ENCODE measurements at places on chromosomes 5 and 9. TPM values are rescaled to one million over a fixed set of nuclear protein-coding genes. Genes with fewer than 3 reads are reported as not detected.

DNA sequence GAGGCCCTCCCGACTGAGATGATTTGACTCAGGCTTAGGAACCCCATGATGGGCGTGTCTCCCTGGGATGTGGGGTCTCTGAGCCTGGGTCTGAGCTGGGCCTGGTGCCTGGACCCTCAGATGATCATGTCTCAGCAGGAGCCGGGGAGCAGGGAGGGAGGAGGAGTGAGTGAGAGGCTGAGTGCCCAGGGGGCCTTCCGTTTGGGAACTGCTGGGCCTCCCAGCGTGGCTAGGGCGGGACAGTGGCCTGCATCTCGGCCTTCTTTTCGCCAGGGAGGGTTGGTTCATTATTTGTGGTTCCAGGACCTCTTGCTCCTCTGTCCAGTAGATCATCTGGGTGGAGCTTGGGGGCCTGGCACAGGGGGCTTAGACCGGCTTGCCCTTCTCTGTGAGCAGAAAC, 5.6 kb downstream of the PRRX2 start:
- DNase-seq: no peak

IFNE gene
- total RNA-seq: 0.34 TPM

SLC1A1 gene
- total RNA-seq: 6.1 TPM

DNA sequence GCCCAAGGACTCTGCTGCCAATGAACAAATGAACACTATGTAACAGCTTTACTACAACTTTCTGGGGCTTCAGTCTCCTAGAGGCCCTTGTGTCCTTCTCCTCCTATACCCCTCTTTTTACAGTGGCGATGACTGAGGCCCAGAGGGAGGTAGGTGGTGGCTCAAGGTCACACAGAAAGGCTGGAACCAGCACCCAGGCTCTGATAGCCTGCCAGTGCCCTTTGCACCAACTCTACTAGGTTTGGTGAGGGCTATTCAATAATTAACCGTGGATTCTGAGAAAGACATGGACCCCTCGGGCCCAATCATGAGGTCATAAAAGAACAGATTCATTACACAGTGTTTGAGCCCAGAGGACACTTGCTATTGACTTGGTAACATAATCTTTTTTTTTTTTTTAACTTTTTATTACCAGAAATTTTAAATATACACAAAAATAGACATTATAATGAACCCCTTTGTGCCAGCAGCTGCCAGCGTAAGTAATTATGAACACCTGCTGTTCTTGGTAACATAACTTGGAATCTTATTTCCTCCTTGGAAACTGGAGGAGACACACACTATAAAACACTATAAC, 6.1 kb upstream of the ALDH1B1 start:
- no peak for DNase-seq

FOXD4L4 gene
- not detected for total RNA-seq

- DNase-seq: no peak
Observed at GRCh38 chr5:14424011-14424685, 157.4 kb upstream of the OTULINL start.

LRRC19 gene
- not detected for total RNA-seq

GRCh38 chr5:177116631-177117373, 16.8 kb upstream of the NSD1 start:
- no peak for DNase-seq

C9orf153 gene
- not detected for total RNA-seq

GRM6 gene
- total RNA-seq: not detected

DNA sequence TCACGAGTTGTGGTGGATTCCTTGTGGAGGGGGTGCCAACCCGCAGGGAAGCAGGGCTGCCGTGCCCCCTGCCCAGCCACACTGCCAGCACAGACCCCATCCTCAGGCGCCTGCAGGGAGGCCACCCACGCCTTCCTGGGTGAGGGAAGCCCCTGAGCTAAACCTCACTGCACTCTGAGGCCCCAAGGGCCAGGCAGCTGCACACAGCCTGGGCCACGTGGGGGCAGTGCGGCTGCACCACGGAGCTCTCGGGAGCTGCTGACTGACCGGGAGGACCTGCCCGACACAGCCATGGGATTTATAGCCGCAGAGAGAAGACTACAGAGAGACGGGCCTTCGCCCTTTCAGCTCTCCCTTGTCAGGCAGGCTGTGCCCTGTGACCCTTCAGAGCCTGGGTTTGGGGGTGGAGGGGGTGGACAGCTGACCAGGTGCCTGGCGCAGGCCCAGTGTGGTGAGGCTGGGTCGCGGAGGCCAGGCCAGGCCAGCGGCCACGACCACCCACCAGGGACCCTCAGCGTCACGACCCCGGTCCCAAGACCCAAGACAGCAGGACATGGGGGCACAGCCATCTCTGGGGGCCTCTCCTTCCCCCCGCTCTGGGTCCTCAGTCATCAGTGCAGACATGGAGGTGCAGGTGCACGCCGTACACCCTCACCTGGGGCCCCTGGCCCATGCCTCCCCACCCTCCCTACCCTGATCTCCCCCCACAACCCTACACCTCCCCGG, 4.3 kb upstream of the AHRR start:
- no peak for DNase-seq

PRSS3 gene
- total RNA-seq: 5.1 TPM

GARIN3 gene
- not detected for total RNA-seq

DNA sequence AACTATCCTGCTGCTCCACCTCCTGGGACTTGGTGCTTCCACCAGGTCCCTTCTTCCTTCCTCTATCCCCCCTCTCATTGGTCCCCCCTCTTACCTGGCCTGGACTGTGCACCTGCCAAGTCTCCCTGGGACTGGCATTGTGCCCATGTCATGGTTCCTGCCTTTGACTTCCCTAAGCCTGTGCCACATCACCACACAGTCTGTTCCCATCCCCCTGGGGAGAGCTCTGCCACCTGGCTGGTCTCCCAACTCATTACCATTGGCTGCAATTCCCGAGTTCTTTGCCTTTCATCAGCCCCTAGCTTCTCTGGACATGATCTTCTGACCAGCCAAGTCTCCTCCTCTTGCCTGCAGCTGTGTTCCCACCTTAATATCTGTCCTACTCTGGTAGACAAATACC, 180.3 kb downstream of the SREK1 start:
- DNase-seq: no peak

DNA sequence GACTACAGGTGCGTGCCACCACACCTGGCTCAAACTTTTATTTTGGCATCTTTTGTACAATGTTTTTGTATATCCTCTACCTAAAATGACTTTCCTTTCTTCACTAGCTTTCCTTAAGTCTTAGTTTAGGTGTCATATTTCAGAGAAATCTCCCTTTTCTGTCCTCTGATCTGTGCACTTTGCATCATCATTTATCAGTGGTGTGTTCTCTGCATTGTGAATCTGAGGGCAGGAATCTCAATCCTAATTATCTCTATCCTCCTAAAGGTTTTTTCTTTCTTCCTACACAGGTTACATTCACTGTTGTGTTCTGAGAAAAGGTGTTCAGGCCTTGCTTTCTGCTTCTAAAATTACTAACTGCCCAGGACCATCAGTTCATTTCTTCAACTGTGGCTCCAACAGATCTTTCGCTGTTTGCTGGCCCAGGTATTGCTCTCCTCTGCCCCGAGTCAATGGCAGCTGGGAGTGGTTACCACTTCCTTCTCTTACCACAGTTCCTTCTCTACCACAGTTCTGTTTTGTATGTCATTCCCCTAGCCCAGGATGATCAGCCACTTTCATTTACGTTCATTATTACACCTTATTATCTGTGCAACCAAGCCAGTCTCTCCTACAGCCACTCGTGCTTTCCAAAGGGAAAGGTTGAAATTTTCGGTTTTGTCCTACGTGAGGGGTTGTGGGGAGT, 14.0 kb downstream of the TGFBR1 start:
- DNase-seq: no peak

- DNase-seq: no peak
Observed at GRCh38 chr9:99076483-99077171, 28.3 kb upstream of the TGFBR1 start.

DNA sequence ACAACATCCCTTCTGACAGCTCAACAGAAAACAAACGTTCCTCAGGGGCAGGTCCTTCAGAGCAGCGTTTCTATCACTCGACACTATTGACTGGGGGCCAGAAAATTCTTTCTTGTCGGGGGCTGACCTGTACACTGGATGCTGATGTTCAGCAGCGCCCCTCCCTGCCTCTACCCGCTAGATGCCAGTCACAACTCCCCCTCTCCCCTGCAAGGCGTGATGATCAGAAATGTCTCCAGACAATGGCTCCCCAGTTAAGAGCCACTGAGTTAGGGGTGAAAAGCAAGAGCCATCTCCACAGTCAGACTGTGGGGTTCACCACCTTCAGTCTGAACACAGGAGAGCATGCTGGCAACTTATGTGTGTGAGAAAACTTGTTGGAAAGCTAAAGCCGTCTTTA, 39.8 kb downstream of the SERINC5 start:
- no peak for DNase-seq

DNA sequence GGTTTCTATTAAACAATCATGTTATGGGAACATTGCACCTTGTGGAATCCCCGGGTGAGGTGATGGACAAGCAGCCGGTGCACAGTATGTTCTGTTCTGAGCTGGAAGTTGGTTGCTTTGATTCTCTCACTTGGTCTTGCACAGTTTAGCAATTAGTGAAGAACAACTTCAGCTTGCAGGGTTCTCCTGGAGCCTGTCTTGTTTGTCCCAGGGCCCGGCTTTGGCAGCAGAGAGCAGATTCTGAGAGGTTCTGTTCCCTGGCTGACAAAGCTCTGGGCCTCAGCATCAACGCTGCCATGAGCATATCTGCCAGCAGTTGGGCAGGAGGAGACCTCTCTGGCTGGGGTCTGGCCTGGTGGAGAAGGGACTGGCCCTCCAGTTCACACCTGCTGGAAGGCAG, 16.9 kb downstream of the GADD45G start:
- DNase-seq: no peak

DNA sequence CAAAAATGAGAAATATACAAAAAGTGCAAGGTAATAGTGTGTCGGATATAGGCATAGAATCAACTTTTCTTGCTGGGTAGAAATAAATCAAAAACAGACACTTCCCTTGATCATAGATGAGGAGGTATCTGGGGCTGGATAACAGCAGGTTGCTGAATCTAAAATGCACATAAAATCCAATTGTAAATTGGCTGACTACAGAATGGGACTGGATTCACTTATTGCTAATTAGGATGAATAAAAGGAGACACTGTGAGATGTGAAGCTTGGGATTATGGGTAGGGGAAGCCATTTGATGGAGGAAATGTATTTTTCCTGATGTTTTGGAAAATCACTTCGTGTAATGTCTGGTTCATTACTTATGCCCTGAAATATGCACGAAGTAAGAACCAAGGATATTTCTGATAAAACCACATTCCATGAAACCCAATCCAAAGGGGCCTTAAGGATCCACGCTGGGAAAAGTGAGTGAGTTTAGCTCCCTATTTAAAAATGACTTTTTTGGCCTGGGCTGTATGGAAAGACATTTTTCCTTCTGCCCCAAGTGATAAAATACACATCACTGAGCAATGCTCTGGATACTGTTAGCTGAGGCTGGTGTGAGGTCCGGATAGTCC, 136.1 kb downstream of the MARCHF11 start:
- no peak for DNase-seq

DNA sequence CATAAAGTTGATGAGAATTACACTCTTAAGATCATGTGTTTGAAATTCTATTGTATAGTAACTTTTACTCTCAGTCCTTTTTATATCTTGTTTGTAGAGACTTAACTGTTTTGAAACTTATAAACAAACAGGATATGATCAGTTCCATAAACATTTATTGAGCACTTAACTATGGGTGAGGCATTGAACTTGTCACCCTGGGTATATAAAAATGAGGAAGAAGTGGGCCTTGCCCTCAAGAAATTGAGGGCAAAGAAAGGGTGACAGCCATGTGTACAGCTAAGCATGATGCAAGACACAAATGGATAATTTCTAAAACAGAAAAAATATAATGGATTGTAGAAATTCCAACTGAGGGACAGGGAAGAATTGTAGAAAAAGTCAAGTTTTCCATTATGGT, 15.7 kb downstream of the UNC13B start:
- no peak for DNase-seq

- DNase-seq: no peak
Observed at GRCh38 chr5:4551034-4551433, 589.1 kb upstream of the ADAMTS16 start.

- DNase-seq: no peak
Observed at GRCh38 chr5:59098743-59099142, 515.9 kb downstream of the RAB3C start.

PDCD1LG2 gene
- 1.8 TPM for total RNA-seq

SPATA6L gene
- 2.5 TPM for total RNA-seq

ANKRD34B gene
- total RNA-seq: 1.5 TPM

DNA sequence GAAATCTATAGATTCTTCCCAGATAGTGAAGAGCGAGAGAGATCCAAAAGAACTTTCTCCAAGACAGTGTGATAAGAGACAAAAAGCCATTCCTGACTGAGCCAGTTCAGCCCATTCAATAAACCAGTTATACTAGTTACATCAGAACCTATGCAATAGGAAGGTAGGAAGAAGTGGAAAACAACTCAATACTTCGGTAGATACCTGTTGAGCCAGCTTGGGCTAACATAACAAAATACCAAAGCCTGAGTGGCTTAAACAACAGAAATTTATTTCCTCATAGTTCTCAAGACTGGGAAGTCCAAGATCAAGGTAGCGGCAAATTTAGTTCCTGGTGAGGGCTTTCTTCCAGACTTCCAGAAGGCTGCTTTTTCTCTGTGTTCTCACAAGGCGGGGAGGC, 214.5 kb upstream of the GRAMD2B start:
- no peak for DNase-seq

DNA sequence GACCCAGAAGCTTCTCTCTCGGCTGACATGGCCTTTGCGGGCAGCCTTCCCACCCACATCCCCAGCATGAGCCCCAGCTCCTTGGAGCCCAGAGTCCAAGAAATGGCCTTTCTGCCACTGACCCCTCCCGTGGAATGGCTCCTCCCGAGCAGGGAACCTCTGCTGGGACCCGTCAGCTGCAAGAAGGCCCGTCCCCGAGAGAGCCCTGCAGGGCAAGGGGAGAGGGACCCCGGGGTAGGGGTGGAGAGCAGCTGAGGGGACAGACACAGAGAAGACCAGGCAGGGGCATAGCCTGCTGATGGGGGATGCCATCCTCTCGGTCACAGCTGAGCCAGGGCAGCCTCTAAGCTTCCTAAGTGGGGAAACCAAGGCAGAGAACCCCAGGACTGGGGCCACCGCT, 11.2 kb upstream of the NOTCH1 start:
- no peak for DNase-seq

DNA sequence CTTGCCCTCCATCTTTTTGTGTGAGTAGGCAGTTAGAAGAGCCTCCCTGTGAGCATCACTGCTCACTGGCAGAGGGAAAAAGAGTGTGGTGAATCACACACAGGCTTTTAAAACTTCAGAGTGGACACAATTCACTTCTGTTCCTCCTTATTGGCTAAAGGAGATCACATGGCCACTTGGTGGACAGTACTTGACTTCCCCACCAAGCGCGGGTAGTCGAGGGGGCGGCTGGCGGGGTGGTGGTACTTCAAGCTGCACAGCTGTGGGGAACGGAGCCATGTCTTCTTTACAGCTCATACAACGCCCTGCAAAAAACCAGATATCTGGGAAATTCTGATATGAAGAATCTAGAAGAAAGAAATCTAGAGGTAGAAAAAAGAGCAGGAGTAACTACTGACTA, 95.4 kb downstream of the PAM start:
- no peak for DNase-seq

- DNase-seq: no peak
Observed at GRCh38 chr9:112384690-112385089, 4.8 kb downstream of the HSDL2 start.

GRCh38 chr5:41517909-41518308, 7.5 kb upstream of the PLCXD3 start:
- DNase-seq: no peak

GRCh38 chr9:19145881-19146280, 18.6 kb upstream of the PLIN2 start:
- DNase-seq: no peak

- DNase-seq: no peak
Observed at GRCh38 chr5:113085880-113086409, 109.3 kb downstream of the DCP2 start.

Data from kidney epithelial cell (primary cell).